ENCODE measurements at places on chromosomes 6 and 20.

GRCh38 chr6:27025351-27025750 lies 222.2 kb upstream of the PRSS16 start:
- DNase-seq = no peak

GRCh38 chr20:50283922-50284810 lies 93.5 kb downstream of the CEBPB start:
- peak; percentile 57 for DNase-seq

- no peak for DNase-seq
These were observed 568.4 kb downstream of the NKAIN2 start for GRCh38 chr6:124371974-124372475.

DNA sequence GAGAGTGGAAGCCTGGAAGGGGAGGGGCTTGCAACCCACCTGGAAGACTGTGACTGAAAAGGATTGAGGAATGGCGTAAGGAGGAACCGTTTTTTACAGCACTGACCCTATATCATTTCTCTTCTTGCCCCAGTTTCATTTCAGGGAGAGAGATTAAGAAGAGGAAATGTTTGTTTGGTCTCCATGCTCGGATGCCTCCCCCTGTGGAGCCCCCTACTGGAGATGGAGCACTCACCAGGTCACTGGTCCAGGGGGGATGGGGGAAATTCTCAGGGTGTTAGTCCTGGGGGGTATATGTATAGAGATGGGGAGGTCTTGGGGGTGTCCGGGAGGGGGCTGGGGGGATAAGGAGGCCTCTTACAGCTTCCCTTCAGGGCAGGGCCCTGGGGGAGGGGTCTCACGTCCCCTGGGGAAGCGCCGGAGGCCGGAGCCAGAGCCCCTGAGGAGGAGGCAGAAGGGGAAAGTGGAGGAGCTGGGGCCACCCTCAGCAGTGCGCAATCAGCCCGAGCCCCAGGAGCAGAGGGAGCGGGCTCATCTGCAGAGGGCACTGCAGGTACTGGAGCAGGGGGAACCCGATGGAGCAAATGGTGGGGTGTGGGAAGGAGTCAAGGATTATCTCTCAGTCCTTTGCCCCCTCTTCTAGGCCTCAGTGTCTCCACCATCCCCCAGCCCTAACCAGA lies 3.2 kb downstream of the CUTA start:
- DNase-seq = no peak

DNA sequence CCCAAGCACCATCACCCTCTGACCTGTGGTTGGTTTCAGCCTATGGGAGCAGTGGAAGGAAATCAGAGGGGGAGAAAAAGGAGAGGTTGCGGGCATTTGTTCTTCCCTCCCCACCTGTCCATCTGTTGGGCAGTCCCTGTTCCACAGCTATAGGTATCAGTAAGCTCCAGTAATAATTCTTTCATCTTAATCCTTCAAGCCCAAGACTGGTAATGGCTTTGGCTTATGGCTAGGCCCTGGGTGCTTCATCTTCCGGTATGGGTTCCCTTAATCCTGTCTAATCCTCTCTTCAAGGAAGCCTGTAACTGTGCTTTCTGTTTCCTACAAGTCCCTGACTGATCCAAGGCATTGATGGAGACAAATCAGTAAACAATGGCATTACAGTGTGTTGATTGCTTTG lies 42.2 kb upstream of the STK35 start:
- DNase-seq = no peak

DNA sequence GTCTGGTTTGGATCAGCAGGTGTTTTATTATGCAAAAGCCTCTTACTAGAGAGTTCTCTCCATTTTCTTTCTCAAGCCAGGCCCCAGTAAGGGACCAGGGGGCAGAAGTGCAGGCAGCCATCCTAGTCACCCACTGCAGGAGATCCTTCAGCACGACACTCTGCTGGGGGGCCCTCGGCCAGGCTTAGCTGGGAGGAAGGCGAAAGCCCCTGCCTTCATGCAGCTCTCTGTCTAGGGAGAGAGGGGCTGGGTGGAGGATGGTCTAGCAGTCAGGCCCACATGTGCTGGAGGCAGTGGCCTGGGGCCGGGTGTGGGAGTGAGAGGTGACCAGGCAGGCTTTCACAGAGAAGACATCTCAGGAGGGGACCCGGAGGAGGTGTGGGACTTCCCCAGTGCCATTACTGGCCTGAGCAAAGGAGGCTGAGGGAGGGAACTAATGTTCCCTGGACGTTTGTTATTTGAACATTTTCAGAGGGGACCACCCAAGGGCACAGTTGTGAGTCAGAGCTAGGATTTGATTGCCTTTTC lies 33.5 kb upstream of the VSTM2L start:
- no peak for DNase-seq

GRCh38 chr20:20333866-20334265 lies 34.0 kb upstream of the INSM1 start:
- no peak for DNase-seq

- no peak for DNase-seq
These were observed 8.5 kb downstream of the SLC2A10 start for GRCh38 chr20:46717818-46718541.

GRCh38 chr20:10075606-10076005 lies 40.8 kb downstream of the ANKEF1 start:
- no peak for DNase-seq

- DNase-seq = no peak
These were observed 111.1 kb downstream of the PDSS2 start for GRCh38 chr6:107348224-107348623.

GRCh38 chr6:75230484-75231325 lies 12.9 kb downstream of the COX7A2 start:
- peak; percentile 70 for DNase-seq

DNA sequence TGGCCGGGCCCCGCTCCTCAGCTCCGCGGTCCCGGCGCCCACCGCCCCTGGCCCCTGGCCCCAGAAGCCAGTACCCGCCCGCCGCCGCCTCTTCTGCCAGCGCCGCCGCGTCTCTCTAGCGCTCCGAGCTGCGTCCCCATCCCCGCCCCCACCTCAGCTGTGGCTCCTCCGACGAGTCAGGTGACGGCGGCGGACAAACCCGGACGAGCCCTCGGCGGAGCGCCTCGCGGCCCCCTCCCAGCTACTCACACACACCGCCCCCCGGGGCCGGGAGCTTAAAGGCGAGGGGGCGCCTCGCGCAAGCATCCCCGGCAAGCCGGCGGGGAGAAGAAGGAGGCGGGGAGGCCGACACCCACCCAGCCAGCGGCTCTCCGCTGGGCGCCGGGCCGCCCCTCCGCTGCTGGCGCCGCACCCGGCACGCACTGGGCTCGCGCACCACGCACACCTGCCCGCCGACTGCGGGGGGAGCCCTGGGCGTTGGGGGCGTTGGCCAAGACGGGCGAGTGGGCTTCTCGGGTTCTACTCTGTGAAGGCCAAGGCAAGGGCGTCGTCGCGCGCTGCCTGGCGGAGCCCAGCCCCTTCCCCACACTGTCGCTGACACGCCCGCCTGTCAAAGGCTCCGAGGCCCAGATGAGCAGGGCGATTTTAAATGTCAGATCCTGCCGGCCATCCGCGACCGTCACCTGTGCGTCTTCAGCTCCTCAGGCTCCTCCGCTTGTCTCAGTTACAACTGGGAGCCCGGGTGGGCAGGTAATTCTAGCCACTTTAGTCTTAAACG lies at the start of gene SNAP91:
SNAP91 (minus strand) TSS at position 132 of the 778 bp plus-strand sequence. CDS start 1,174 bp downstream, outside the sequence.
- peak; percentile 6 for DNase-seq

DNA sequence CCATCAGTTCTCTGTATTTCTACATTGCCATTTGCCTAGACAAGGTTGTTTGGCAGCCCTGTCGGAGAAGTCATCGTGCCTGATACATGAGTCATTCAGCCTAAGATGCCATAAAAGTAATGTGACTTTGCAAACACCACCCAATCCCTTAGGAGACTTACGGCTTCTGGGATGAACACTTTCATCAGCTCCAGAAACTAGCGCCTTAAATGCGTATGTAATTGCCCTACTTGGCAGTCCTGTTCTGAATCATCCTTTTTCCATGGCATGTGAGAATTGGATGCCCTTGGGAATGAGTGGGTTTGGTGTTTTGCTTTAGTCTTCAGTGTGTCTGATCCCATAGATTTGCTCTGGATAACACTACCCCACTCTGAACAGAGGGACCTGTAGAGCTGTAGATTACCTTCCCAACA lies 158.5 kb downstream of the SASH1 start:
- DNase-seq = peak; percentile 90

GRCh38 chr6:70415247-70415646 lies 1.9 kb downstream of the FAM135A start:
- DNase-seq = no peak

DNA sequence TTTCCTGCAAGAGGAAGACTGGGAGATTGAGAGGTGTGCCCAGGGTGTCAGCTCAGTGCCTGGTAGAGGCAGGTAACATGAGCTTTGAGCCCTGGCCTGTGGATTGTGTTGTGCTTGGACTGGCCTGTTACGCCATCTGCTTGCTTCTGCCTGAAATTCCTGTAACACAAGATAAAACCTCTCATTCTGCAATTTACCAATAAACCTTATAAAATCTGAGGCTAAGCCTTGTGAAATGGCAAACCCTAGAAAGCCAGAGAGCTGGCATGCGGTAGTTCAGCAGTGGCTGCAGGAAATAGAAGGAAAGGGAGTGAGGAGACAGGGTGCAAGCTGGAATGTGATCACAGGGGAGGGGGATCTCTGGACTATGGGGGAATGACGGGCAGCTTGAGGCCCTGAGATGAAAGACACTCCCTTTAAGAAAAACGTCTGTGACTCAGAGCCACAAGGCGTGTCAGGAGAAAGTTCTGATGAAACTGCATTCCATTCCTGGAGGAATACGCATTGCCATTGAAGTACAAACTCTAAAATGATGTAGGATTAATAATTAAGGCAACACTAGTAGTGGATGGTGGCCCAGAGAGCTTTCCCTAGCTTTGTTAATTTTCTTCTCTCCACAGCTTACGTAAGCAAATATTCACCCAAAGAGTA lies 26.3 kb upstream of the TFAP2A start:
- DNase-seq = peak; percentile 87

- no peak for DNase-seq
These were observed 198.4 kb upstream of the SLC35B3 start for GRCh38 chr6:8633762-8634161.

- DNase-seq = peak; percentile 6
These were observed 340.0 kb downstream of the ADGRB3 start for GRCh38 chr6:68975064-68975463.

DNA sequence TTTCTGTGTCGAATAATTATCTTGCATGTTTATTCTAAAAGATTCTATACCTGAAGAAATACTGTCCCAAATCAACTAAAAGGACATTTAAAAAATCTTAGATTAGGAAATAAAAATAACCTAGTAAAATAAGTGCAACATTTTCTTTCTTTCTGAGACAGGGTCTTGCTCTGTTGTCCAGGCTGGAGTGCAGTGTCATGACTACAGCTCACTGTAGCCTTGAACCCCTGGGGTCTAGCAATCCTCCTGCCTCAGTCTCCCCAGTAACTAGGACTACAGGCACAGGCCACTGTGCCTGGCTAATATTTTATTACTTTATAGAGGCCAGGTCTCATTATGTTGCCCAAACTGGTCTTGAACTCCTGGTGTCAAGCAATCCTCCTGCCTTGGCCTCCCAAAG lies 48.7 kb downstream of the RARS2 start:
- DNase-seq = no peak

DNA sequence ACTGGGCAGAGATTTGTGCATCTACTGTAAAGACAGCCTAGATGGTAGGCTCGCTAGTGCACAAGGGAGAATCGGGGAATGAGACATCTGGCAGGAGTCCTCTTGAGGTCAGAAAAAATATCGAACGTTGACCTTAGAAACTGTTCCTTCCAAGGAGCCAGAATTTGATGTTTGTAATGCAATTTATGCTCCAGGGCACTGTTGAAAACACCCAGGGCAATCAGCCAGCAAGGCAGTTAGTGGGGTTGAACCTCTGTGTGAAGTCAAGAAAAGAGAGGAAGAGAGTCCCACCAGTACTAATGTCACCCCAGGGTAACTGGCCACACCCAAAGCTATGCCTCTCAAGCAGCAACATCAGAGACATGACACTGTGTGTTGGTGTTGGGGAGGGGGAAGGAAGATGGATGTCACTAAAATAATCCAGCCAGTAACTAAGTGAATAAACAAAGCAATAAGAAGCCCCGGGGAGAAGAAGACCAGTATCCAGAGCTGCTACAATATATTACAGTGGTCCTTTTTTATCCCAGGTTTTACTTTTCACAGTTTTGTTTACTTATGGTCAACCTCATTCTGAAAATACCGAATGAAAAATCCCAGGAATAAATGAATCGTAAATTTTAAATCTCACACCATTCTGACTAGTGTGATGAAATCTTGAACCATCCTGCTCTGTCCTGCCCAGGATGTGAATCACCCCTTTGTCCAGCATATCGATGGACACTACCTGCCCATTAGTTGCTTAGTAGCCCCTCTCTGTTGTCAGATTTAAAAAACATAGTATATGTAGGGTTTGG lies 32.9 kb upstream of the PDE10A start:
- no peak for DNase-seq

DNA sequence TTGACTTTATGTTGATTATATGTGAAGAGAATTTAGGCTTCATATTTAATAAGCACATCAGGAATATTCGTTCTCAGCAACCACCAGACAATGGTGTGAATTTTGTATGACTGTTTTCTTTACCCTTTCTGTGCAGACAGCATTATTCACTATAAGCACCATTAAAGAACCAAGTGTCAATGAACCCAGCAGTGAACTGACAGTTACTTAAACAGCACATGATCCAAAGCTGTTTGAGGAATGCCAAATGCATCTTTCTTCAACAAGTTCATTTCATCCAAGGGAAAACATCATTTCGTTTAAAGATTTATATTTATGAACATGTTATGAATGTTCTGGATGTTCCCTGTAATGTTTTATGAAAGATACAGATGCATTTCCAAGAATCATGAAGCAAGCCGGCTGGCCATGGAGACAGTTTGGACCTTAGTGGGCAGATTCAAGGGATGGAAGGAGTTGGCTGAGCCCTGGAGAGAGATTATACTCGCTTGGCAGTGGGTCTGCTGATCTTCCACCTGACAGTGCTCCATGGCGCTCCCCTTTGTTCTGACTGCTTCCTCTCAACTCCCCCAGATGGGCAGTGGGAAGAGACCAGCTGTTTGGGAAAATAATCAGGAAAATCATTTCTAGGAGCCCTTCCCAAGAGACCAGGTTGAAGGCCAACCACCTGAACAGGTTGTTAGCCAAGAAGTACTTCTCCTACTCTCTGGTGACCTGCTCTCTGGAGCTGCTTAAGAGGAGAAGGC lies 326.0 kb upstream of the RSPO3 start:
- DNase-seq = no peak

GRCh38 chr6:101129851-101130250 lies 248.7 kb upstream of the ASCC3 start:
- no peak for DNase-seq

- DNase-seq = no peak
These were observed 174.6 kb downstream of the LMBRD1 start for GRCh38 chr6:69622230-69622629.

- no peak for DNase-seq
These were observed 20.1 kb downstream of the DIDO1 start for GRCh38 chr20:62906209-62906608.

- no peak for DNase-seq
These were observed 81.4 kb upstream of the TCF21 start for GRCh38 chr6:133807501-133807900.

Measured in fibroblast of skin of abdomen (primary cell).